Left kidney (tissue), 8 donors: ENCODE measurements at places on chromosomes 4 and X.

DNA sequence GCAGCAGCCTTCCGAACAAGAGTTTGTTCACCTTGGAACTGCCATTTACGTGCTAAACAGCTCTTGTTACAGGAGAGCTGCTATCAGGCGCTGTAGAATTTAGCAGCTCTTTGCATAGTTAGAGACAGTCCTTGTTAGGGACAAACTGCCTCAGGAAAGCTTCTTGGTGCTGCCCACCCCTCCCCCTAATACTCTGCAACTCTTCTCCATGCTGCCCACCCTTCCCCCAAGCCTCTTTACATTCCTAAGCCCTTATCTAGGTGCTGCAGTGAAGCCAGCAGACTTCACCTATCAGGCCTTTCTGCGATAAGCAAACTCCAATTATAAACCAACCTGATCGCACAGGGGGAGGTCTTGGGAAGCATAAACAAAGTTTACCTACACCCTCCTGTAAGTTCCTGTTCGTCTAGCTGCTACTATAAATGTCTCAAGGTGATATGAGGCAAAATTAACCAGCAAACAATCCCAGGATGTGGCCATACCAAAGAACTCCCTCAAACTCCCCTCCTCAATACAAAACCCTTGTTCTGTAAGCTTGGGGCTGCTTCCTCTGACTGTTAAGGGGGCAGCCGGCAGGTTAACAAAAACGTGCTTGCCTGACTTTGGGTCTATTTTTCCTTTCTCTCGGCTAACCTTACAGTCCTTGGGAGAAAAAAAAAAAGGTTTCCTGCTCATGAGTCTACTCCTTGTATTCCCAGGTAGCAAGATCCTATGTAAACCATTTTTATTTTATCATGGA lies 74.0 kb upstream of the GC start:
- no peak for DNase-seq

DNA sequence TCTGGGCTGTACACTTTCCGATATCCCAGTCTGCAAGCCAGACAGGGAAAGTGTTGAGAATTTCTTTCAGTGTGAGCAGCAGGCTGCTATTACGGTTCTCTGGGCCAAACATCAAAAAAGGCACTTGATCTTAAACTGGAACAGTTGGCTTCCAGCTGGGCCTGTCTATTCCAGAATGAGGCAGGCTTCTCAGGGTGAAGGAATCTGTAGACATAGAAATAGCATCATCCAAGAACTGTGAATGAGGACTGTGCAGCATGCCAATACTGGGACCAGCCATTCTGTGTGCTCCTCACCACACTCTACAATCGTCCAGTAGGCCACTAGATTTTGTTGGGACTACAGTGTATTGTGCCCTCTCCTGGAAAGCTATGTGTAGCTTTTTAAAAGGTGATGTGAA lies 31.1 kb downstream of the ART3 start:
- no peak for DNase-seq

DNA sequence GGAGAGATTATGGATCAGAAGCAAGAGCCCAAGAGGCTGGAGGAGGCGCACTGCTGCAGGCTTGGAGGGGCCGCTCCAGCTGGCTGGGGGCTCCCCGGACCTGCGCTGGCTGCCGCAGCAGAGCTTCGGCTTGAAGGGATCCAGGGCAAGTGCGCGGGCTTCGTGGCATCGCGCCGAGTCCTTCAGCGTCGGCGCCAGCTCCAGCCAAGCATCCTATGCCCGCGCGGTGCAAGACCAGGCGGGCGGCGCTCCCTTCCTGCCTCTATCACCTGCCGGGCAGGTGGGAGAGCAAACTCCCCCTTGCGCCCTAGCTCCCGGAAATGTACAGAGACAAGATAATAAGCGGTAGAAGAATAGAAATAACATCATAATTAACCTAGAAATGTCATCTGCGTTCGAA lies 10.5 kb upstream of the UCP1 start:
- no peak for DNase-seq

GRCh38 chrX:130995439-130995838 lies 62.7 kb upstream of the ARHGAP36 start:
- DNase-seq, result no peak

DNA sequence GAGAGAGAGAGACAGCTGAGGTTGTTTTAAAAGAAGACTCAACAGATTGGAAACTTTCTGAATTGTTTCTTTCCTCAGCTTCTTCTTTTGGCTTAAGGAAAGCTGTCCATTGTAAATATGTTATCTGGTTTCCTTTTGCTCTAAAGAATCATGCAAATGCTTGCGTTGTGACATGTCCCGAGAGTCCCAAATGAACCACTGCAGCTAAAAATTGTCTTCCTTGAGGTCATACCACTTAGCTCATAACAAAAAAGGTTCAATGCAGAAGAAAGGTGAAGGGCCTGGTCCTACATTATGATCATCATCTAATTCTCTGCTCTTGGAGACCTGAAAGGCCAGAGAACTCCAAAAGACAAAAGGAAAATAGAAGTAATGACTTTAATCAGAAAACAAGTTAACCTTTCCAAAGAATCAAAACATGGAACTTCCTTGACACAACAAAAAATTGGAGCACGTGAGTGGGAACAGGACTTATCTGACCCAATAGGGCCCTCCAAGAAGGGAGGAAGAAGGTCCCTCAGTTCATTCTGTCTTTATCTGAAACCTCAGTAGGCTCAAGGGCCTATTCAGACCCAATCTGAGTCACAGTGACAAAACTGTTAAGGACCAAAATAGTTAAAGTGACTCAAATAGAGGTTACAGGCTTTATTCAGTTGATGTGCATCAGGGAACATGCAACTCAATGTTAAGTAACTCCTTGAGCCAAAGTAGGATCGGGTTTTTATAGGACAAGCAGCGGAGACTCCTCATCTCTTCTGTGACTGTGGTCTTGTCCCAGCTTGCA lies 14.7 kb upstream of the VSIG1 start:
- DNase-seq, result no peak

- no peak for DNase-seq
These were observed 1477.2 kb upstream of the TENM3 start for GRCh38 chr4:180766045-180766444.

GRCh38 chrX:47577901-47578300 lies 4.3 kb upstream of the TIMP1 start:
- DNase-seq, result no peak

- DNase-seq, result no peak
These were observed 966 bp upstream of the KIAA0232 start for GRCh38 chr4:6781561-6781960.

GRCh38 chrX:38634665-38635064 lies 73.3 kb downstream of the TSPAN7 start:
- no peak for DNase-seq

DNA sequence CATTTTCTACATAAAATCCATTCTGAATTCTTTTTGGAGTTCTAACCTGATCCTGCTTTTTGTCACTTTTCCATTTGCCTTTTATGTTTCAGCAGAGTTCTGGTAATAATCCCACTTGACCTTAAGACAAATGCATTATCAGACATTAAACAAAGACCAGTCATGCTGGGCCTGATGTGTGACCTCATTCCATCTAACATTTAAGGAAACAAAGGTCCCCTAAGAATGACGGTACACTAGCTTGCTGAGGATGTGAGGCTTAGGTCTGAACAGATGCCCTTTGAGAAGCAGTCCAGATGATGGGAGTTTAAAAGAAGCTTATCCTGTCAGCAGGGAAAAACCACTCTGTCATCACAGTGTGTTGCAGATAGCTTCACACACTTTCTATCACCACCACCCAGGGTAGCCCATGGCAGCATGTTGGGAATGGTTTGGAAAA lies 38.1 kb upstream of the PDE5A start:
- DNase-seq, result no peak

GRCh38 chrX:134254511-134254910 lies 17.5 kb downstream of the CCDC160 start:
- DNase-seq, result no peak

DNA sequence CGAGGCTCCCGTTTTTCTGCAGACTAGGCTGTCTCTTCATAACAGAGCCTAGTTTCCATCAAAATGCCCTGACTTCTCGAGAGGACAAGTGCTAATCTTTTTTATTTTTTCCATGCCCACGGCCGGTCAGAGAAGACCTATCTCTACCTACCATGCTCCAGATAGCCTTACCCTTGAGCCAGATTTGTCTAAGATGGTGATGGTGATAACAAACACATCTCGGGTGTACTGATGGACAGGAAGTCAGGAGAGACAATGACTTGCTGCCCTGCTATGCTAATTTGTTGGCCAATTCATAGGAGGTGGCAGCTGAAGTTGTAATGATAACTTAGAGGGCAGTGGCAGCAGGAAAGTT lies 42.2 kb upstream of the NKRF start:
- DNase-seq, result no peak

DNA sequence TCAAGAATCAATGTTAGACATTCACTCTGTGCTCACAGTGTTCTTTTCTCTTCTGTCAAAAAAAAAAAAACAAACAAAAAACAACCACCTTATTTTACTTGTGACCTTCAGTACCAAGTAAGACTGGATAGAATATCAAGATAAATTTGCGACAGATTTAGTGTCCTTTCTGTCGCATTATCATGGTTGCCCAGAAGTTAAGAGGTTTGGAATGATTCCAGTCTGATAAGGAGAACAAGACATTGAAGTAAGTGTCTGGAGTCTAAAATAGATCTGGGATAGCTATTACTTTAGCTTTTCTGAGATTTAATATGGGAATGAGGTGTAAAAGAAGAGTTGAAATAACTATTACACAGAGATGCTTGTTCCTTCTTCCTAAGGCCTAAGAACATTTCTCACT lies 31.7 kb downstream of the SNCA start:
- no peak for DNase-seq

DNA sequence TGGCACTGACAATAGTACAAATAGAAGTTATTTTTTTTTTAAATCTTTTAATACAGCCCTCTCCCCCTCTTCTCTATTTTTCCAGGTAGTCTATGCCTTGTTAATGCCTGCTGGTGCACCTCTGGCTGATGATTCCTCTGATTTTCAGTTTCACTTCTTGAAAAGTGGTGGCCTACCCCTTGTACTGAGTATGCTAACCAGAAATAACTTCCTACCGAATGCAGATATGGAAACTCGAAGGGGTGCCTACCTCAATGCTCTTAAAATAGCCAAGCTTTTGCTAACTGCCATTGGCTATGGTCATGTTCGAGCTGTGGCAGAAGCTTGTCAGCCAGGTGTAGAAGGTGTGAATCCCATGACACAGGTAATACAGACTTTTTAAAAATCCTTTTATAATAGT lies 99.1 kb downstream of the USP9X start:
- DNase-seq, result no peak

DNA sequence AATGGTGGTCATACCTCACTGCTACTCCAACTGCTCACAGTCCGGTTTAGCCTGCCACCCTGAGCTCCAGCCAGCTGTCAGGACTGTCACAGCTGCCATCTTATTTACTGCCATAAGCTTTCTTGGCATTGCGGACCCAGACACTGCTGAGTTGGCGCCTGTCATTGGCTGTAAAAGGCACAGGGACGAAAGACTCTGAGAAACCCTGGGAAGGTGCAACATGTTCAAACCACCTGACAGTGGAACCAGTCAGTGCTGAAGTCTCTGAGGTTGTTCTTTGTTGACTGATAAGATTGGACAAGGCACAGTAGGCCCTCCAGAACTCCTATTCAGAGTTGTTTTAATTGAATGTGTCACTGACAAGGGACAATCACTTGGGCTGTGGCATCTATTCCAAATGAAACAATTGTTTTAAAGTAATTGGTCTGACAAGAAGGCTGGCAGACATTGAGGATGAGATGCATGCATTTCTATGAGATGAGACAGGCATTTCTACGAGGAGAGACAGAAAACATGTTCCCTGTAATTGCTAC lies 927.8 kb downstream of the STPG2 start:
- DNase-seq, result no peak

DNA sequence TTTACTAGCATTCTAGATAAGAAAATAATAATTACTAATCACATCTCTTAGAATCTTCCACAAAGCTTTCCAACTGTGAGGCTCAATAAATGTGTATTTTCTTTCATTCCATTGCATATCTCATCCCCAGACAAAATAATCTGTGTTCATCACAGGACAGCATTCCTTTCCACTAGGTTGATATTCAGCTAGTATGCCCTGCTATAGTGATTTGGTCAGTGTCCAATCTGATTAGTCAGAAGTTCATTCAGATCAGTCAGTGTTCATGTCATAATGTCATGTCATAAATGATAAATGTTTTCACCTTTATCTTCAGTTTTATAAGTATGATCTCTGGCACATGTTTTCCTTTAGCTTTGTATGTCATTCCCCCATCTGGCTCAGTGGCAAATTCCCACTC lies 611.4 kb downstream of the KCTD8 start:
- DNase-seq, result no peak

- peak; percentile 1 for DNase-seq
These were observed 580.6 kb downstream of the EPHA5 start for GRCh38 chr4:65089666-65090065.

DNA sequence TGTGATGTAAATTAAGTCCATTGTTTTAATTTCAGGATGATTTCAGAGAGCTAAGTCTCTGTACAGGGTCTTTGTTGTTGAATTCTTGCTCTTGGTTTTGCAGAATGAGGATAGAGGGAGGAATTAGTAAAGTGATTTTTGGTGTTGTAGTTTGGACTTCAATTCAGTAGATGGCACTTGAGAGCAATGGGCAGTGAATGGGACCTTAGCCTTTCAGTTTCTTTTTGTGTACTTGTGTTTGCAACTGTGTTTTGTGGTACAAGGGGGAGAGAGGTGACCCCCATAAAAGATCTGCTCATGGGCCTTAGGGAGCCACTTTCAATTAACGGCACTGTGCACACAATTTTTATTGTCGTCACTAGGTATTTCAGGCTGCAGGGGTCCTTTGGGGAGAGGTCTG lies 340.0 kb downstream of the DCAF12L2 start:
- DNase-seq, result no peak

DNA sequence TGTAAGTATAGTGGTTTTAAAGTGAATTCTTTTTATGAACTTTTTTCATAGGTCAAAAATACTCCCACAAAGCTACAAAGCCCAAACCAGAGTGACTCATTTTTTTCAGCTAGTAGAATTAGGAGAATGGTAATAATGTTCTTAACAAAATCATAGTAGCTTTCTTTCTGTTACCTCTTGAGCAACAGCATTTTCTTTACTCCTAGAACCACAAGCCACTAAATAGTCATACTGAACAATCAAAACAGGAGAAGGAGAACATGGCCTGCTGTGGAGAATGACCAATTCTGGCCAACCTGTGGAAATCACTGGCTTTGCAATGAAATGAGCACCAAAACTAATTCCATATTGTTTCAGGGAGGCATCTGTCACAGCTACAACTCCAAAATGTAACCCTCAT lies 112.9 kb downstream of the AMMECR1 start:
- no peak for DNase-seq

DNA sequence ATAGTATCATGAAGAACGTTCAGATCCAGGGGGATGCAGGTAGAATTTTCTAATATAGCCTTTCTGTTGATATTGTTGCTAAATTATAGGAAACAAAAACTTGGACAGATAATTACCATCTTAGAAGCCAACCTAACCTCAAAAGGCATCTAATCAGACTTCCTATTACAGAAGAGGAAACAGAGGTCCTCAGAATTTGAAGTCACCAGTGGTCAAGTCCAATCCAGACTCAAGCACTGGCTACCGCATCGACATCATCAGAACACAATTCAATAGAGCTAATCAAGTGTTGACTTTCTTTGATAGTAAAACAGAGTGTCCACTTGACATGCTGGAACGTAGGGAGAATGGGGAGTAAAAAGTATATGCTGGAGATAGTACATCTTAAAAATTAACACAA lies 10.3 kb upstream of the ATP10D start:
- DNase-seq, result no peak

GRCh38 chr4:62243895-62244294 lies 1043.8 kb downstream of the ADGRL3 start:
- DNase-seq, result no peak
